Activated CD4-positive, alpha-beta T cell treated with anti-CD3 and anti-CD28 coated beads, Interleukin-2, amount 50 U/mL, for 4 hours (primary cell): ENCODE measurements at places on chromosomes 12 and 14.

DNA sequence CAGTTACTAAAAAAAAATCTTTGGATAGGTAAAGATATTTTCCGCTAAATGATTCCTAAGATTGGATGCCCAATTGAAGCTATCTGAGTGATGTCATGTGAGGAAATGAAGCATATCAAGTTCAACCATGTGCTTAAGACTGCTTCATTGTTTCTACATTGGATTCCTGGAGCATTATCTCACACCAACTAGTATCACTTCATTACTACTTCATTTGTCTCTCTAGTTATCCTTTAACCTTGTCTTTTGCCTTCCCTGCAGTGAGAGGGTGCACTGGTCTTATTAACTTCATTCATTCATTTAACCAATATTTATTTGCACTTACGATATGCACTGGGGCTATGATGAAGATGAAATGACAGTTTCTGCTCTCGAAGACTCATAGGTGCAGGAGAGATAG, 198.1 kb downstream of the SLC38A4 start:
- DNase-seq = no peak

DNA sequence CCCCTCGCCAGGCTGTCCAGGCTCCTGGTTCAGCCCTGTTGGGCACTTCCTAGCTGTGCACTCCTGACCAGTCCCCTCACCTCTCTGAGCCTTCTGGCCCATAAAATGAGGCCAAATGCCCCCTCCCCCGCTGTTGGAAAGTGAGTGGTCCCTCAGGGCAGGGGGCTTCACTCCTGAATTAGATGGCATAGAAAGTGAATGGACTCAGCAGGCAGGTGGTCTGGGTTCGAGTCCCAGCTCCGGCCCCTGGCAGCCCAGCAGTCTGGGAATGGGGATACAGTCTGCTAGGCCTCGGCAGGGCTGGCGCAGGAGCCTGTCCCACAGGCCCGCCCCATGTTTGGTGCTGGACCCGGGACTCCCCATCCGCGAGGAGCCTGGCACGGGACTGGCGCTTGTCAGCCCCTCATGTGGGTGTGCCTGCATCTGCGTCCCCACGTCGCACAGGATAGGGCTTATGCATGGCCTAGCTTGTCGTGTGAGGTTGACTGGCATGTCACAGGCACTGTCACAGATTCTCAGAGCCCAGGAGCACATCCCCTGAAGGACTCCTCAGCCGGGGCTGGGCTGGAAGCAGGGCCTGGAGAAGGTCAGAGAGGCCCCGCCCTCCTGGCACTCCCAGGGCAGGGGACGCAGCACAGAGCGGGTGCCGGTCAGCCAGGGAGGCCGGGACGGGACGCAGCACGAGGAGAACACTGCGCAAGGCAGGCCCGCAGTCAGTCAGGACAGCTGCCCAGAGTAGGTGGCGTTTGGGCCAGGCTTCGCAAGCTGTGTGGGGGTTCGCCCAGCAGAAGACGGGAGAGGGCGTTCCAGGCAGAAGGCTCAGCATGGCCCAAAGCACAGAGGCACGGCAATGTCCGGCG, 40.5 kb downstream of the DIO3 start:
- no peak for DNase-seq

DNA sequence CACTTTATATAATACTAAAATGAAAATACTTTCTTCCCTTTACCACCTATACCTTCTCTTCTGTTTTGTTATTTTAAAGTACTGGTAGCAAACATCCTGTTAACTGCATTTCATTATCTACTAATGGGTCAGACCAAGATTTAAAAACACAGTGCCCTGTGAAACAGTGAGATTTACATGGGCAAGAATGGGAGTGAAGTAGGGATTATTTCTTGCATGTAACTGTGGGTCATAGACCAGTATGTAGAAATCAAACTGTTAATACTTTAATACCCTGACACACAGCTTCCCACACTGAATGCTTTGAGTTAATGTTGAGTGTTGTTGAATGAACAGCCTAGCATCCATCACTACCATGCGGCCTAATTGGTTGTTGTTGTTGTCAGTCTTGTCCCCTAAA, 61.6 kb downstream of the PLEKHA5 start:
- DNase-seq = no peak

DNA sequence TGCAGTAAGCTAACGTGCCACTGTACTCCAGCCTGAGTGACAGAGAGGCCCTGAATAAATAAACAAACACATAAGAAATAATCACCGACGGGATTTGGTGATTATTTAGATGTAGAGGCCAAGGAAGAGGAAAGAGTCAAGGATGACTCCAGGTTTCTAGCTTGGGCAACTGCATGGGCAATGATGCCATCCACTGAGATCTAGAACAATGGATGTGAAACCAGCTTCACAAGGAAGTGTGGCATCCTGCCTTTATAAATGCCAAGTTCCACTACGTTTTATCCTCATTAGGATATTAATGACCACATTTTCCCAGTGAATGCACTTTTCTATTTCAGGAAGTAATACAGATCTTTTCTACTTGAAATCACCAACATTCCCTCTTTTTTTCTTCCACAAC, 10.9 kb upstream of the PTGER2 start:
- no peak for DNase-seq

DNA sequence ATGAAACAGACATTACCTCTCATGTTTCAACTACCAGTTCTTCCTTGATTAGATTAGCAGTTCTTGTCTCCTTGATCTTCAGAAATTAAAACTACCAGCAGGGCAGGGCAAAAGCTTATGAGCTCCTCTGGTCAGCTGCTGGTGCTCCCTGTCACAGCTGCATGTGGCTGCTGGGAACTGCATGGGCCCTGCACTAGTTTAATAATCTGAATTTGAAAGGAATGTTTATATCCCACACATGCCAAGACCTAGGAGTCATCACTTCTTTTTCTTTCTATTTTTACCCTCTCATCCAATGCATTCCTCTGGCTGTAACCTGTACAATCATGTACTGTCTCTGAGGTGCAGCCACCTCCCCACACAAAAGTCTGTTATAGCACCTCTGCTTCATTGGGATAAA, 73.9 kb downstream of the ARMH4 start:
- DNase-seq = no peak

DNA sequence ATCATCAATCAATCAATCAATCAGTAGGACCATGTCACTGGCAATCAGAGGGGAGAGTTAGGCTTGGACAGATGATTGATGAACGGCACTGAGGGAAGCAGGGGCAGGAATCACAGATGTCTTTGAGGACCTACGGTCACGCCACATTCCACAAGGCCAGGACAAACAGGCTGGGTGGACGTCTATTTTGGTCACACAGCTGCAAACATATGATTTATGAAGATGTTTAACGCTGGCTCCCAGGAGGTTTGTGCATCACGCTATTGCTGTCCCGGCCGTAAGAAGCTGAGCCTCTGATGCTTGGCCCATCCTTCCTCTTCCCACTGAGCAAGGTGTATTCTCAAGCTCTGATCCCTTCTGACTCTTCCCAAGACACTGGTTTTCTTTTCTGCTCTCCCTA, 160.8 kb downstream of the FOXN3 start:
- no peak for DNase-seq

- DNase-seq = no peak
These were observed 109.4 kb upstream of the GARIN2 start for GRCh38 chr14:67079846-67080245.

GRCh38 chr12:1041478-1041877, 50.5 kb downstream of the ERC1 start:
- no peak for DNase-seq

DNA sequence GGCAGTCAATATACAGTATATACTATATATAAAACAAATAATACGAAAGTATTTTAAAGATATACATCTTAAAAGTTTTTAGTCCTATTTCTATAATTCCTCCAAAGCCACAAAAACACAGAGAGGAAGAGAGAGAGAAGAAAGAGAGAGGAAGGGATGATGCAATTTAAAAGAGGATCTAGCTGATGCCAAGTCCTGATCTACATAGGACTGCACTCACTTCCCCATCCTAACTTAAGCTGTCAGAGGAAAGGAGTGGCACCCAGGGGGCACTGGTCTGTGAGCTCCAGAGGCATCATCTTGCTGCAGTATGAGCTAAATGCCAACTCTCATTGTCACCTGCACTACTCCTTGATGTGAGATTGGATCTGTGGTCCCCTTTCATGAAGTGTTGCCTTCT, 95.8 kb downstream of the C12orf42 start:
- DNase-seq = no peak

DNA sequence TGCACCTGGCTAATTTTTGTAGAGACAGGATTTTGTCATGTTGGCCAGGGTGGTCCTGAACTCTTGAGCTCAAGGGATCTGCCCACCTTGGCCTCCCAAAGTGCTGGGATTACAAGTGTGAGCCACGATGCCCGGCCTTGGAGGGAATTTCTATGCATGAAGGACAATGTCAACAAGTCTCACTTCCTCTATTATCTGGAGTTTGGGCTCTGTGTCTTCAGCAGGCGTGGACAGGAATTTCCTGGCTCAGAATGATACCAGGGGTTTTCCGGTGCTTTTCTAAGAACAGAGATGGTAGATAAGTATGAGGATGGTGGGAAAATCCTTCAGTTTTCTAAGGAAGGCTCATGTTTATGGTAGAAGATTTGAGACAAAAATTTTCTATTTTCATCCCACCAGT, 75.0 kb upstream of the CCDC60 start:
- no peak for DNase-seq

DNA sequence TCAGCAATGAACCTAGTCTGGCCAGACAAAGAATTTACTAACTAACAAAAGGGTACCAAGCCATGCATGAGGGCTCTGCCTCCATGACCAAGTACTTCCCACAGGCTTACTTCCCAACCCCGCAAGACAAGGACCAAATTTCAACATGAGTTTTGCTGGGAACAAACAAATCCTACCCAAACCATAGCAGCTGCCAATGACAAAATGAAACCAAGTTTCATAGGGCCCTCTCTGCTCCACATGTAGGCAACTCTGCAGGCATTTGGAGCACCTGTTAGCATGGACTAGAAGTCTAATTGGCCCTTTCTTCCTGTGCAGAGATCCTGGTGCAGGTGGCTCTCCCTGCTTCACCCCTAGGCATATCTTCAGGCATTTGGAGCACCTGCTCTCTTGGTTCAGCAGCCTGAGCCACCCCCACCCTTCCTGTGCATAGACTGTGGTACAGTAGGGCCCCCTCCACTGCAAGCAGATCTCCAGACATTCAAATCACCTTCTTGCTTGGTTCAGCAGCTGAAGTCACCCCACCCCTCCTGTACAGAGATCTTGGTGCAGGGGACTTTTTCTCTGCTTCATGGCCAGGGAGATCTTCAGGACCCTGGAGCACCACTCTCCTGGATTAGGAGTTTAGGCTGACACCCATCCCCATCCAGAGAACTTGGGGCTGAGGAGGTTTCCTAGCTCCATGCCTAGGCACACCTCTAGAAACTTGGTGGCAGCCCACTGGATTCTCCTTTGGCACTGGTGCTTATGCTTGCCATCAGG, 308.7 kb downstream of the RPAP3 start:
- DNase-seq = no peak

- no peak for DNase-seq
These were observed 255.3 kb upstream of the GARIN6 start for GRCh38 chr12:99392091-99392850.

GRCh38 chr14:36070031-36070719, 106.3 kb downstream of the PTCSC3 start:
- DNase-seq = peak; percentile 1

DNA sequence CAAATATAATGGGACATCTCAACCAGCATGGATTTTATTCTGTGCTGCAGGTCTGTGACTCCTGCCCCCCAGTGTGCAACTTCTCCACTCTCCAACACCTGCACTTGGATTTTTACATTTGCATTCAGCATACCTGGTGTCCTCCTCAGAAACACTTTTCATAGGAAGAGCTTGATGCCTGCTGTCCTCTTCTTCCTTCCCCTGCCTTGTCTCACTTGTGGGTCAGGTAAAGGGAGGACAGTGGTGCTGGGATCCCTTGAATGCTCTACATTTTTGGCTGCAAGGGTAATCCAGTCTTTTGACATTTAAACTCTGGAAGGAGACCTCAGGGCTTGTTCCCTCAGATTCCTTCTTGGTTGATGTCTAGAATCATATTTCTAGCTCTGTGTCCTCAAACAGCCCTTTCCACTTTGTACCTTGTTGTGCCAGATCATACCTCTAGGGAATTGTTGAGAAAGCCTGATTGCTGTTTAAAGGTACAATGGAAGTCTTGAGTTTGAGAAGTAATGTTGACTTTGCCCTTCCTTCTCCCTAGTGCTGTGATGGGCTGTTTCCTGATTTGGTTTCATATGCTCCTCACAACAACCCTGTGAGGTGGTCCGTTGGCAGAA, 12.6 kb downstream of the UBE3B start:
- DNase-seq = no peak

DNA sequence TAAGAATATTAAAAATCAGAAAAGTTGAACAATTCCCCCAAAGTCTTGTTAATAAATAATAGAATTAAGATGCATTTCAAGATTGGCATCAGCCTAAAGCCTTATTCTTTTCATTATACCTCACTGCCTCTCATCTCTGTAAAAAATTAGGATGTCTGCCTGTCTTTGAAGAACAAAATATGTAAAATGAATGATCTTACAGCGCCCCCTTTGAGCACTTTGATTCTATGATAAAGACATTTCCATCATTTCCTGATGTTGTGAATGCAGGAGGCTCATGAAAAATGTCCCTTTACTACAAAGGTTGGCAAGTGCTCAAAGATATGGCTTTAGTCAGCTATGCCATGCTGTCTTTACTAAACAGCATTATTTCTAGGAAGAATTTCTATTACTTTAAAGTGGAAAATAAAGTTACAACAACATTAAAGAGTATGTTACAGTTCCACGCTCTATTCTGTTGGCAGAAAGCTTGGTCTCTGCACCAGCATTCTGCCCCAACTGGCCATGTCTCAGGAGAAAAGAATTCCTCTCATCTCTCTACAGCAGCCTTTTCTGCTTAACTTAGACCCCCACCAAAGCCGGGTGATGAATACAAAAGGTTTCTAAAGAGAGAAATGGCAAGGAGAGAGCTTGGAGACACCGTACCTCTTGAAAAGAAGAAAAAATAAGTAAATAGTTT, 95.1 kb downstream of the LLPH start:
- no peak for DNase-seq

- DNase-seq = no peak
These were observed 348.8 kb downstream of the GXYLT1 start for GRCh38 chr12:41795910-41796309.

DNA sequence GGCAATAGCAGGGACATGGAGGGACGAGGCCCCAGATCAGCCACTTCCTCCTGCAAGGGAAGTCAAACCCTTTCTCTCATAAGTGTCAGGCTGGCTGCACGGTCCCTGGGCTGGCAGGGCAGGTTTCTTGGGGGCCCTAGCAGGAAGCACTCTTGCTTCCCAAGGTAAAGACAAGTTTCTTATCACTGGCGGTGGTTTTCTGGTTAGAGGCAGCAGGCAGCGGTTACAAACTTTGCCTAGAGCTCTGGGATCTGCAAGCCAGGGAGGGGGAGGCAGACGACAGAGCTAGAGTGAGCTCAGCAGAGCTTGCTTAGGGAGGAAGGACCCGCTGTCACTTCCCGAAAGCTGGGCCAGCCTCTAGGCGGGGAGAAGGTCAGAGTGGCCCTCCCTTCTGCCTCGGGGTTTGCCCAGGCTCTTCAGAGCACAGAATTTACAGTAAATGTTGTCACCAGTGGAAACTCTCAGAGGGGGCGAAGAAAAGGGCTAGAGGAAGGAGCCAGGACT, 20.4 kb downstream of the BATF start:
- peak; percentile 87 for DNase-seq
